AG08395 (cell line): ENCODE measurements at places on chromosomes 7 and 10.
A peak's percentile ranks its signal among the peaks of the same experiment; 100 is the strongest.

- DNase-seq: no peak
These were observed 17.7 kb downstream of the CPA5 start for GRCh38 chr7:130362251-130362816.

- DNase-seq: no peak
These were observed 383.8 kb upstream of the ZMIZ1 start for GRCh38 chr10:78684947-78685346.

DNA sequence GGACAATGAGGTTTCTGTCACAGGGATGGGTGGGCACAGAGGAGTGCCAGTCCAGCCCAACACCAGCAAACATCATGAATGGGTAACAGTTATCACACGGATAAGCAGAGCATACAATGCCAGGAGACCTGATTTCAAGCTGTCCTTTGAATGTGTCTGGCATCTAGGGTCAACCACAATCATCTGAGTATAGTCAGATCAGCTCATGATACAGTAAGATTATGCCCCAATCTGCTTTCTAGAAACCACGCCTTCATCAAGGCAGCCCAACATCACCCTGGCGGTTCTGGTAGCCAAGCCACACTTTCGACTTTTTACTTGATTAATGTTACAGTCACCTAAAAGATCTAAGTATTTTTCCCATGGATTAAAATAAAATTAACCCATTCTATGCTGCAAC lies 10.5 kb downstream of the FAM171A1 start:
- no peak for DNase-seq

DNA sequence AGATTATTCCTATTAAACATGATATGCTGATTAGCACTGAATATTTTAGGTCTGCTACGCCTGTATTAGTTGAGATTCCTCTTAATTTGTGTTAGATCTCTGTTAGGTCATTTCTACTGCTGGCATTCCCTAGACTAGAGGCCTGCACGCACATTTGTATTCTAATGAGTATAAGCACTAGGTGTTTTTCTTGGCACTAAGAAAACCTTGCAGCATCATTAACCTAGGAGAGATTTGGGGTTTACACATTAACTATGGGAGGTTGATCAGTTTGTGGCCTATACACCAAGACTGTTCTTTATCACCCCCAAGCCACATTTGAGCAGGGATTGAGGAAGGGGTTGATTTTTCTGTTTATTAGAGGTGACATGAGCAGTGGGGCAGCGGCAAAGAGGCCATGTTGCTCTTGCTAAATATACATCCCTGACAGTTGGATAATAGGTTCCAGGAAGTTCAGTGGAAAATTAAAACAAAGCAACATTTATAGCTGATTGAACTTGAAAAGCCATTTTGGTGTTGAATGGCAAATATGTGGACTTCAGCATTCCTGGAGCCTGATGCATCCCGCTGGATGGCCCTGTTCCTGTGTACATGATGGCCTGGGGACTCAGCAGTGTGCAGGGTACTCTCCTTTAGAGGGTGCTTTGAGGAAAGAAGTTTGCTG lies 65.2 kb downstream of the GBF1 start:
- peak; percentile 70 for DNase-seq

- no peak for DNase-seq
These were observed 700 bp downstream of the GSAP start for GRCh38 chr7:77415476-77415822.

DNA sequence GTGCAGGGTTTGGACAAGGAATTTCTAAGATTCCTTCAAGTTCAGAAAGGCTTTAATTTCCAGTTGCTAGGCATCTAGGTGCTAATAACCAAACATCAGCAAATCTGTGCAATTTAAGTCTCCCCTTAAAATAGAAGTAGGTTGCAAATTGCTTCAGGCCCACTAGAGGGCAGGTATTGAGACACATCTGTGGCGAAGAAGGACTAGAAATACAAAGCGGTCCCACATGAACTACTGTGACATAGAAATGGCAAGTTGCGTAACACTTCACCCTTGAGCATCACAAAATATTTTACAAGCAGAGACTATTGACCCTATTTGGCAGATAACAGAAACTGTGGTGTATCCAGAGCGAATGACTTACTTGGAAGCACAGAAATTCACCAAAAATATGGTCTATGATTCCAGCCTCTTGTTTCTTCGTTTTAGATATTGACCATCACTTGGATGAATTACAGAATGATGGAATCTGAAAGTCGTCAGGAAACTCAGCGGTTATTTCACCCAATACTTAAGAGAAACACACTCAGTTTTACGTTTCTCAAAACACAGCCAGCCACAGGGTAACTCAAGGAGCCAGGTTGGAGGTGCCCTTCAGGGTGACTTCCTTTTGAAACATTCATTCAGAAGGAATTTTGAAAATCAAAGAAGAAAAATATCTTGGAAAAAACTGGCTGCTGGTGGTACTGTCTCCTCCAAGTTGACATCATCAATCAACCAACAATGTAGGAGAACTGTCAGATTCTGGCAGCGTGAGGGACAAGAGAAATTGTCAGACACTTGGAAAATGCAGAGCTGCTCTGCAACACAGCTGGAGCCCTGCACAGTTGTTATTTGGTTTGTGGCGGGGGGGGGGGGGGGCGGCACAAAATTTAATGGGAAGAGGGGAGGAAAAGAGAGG lies 256.3 kb upstream of the MINDY3 start:
- peak; percentile 4 for DNase-seq

- DNase-seq: no peak
These were observed 737.1 kb upstream of the ZWINT start for GRCh38 chr10:57098146-57098545.

DNA sequence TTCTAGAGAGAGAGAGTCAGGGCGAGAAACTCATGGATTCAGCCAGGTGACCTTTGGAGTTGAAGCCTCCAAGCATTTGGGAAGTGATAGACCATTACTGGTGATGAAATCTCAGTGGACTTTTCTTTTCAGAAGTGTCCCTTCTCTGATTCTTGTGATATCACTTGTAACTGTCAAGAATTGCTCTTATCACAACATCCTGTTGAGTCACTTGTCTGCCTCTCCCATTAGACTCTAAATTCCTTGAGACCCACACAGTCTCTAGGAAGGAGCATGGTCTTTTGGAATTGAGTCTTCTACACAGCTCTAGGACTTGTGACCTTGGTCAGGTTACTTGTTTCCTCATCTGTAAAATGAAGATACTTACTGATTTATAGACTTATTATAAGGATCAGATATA lies 81.0 kb downstream of the CFAP58 start:
- DNase-seq: no peak

DNA sequence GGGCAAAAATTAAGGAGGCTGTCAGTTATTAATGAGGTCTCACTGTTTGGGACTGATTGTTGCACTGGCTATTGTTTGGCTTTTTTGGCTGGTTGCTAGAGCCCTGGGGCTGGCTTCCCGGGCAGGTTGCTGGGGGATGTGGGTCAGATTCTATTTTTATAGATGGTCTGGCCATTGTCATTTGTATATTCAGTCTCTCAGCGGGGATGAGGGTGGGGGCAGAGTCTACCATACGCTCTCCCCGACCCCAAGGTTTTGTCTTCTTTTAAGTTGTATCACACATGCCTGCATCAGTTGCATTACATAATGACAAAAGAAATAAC lies 84.3 kb upstream of the GRB10 start:
- DNase-seq: no peak

- no peak for DNase-seq
These were observed 56.6 kb downstream of the INPP5A start for GRCh38 chr10:132593900-132594876.

DNA sequence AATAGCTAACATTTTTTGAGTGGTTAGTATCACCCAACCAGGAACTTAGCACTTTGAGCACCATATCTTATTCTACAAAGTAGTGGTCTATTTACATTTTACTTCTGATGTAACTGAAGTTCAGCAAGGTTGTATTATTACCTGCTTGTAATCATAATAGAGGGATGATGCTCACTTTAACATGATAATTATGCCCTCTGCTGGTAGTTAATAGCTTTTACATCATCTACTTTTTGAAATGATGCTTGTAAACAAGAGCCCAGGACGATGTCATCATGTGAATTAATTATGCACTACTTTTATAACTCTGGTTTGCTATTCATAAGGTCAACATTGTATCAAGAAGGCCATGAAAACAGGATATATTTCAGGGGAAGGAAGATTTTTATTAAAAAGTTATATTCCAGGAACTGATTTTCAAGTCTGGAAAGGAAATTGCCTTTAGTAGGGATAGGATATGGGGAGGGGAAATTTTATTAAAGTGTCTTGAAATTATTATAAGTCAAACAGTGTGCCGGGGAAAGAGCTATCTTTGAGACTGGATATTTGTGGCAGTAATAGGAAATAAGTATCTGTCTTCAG lies 80.3 kb upstream of the SCIN start:
- DNase-seq: peak; percentile 29

DNA sequence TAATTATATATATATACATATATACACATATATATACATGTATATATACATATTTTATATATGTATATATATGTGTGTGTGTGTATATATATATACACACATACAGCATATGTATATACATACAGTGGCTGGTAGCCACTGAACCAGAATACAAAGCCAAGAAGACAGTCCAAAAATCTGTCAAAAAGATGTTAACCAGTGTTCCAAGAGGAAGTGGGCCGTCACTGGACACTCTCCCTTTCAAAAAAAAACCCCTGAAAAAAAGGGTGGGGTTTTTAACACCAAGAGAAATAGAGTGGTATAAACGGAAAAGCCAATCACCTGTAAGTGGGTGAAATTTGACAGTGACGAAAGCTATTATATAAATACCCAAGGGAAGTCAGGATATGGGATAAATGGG lies 31.1 kb upstream of the C1GALT1 start:
- no peak for DNase-seq

DNA sequence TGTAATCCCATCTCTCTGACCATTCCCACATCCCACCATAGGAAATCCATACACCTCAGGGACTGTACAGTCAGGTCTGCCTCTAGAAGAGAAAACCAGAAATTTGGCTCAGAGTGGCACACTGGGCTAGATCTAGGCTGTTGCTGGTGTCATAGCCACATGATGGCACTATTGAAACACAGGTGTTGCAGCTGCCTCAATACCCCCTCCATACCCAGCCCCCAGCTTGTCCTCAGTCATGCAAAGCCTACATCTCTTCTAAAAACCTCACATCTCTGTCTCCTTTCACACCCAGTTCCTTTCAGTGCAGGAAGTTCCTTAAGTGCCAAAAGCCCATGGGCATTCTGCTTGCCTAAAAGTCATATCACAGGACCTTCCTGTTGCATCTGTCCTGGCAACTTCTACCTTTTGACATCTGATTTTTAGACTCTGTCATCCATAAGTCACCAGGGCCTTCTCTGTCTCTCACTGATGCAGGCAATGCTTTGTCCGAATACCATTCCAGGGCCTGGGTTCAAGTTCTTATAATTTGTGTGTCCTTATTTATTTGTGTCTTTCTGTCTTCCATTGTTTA lies 27.0 kb upstream of the HIBADH start:
- no peak for DNase-seq

DNA sequence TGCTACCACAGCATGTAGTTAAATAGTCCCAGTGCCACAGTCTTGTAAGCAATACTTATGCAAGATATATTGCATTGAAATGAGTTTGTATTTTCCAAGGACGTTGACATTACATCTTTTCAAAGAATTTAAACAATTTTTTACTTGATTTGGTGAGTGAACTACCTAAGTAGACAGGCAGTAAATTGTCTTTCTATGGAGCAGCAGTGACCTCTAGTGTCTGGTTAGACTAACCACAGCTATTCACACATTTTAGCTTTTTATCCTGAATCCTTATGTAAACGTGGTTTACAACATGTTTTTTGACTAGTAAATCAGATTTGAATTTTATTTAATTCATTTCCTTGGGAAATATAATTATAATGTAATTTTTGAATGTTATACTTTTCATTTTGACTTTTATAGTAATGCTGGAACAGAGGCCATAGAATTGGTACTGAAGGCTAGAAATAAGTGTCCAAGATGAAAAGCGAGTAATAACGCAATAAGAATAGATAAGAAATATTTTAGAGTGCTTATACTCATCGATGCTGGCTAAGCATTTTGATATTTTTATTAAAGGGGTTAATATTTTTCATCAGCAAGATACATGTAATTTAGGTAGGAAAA lies 5.6 kb downstream of the LRRTM3 start:
- DNase-seq: peak; percentile 26

DNA sequence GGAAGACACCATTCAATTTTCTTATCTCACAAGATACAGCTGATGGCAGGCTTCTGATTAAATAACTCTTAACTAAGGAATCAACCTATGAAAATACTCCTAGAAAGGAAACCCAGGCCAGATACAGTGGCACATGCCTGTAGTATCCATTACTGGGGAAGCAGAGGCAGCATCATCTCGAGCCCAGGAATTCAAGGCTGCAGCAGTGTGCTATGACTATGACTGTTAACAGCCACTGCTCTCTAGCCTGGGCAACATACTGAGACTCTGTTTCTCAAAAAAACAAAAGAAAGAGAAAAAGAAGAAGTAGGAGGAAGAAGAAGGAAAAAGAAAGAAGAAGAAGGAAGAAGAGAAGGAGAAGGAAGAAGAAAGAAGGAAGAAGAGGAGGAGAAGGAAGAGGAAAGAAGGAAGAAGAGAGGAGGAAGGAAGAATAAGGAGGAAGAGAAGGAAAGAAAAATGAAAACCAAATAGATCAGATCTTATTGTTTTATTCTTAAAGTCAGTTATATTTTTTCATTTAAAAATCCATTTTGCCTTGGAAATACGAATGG lies 18.0 kb downstream of the DPY19L1 start:
- DNase-seq: no peak

DNA sequence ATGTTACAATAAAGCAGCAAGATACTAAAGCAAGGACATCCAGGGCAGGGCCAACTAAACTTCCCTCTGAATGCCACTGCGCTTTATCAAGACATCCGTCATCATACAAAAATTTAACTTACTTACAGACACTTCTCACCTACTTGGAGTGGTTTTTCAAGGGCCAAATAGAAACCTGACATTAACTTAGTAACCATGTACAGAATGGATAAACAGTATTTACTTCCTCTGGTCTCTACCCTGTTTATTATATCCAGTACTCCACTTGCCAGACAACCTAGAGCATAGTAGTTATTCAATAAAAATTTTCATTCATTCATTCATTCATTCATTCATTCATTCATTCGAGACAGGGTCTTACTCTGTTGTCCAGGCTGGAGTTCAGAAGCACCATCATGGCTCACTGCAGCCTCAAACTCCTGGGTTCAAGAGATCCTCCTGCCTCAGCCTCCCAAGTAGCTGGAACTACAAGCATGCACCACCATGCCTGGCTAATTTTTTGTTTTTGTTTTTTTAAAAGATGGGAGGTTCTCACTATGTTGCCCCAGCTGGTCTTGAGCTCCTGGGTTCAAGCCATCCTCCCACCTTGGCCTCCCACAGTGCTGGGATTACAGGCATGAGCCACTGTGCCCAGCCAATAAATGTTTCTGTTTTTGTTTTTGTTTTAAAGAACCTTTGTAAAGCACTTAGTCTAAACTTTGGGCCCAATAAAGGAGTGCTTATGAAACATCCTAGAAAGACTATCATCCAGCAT lies 19.0 kb downstream of the SMURF1 start:
- DNase-seq: no peak

DNA sequence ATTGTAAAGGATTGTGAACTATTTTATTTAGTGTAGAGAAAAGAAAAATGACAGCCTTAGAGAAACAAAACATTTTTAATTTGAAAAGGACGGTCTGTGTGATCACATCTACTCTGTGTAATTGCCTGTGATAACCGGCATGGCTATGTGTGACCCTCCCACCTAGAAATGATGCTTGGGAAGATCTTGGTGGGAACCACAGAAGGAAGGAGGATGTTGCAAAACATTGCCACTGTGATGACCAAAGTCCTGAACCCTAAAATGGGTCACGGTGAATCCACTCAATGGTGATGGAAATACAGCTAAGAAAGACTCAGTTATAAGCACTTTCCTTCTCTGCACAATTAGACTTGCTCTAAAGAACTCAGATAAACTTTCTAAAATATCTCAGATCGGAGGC lies 221.3 kb upstream of the FRMD4A start:
- DNase-seq: no peak

GRCh38 chr7:141573511-141573910 lies 22.3 kb downstream of the AGK start:
- DNase-seq: no peak
